ENCODE measurements at places on chromosomes 13 and 19. TPM values are rescaled to one million over a fixed set of nuclear protein-coding genes. Genes with fewer than 3 reads are reported as not detected.
A peak's percentile ranks its signal among the peaks of the same experiment; 100 is the strongest.

DNA sequence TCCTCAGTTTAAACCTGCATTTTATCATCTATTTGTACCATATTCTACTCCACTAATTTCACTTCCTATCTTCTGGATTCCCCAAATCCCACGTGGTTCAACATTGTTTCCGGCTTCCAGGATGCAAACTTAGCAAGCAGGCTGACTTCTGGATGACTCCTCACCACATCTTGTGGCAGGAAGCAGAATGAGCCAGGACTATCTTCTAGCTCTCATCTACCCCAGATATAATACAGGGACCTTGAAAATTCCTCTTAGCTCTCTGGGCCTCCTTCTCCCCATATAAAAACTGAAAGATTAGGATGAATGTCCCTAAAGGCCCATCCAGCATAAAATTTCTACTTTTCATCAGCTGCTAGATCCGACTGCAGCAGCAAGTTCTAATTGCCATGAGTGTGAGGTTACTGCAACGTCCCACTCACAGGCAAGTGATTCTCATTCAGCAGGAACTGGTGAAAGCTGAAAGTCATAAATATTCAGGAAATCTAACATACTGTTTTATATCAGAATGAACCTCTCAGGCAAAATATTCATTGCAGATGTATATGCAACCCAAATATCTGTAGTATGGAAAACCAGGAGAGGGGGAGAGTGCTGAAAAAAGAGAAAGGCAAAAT is 93.4 kb downstream of the KCTD12 start:
- no peak for DNase-seq

GRCh38 chr13:44416301-44416700 is 42.7 kb downstream of the SERP2 start:
- DNase-seq: no peak

- DNase-seq: no peak
These were observed 30.7 kb upstream of the VSTM2B start for GRCh38 chr19:29495091-29495490.

DNA sequence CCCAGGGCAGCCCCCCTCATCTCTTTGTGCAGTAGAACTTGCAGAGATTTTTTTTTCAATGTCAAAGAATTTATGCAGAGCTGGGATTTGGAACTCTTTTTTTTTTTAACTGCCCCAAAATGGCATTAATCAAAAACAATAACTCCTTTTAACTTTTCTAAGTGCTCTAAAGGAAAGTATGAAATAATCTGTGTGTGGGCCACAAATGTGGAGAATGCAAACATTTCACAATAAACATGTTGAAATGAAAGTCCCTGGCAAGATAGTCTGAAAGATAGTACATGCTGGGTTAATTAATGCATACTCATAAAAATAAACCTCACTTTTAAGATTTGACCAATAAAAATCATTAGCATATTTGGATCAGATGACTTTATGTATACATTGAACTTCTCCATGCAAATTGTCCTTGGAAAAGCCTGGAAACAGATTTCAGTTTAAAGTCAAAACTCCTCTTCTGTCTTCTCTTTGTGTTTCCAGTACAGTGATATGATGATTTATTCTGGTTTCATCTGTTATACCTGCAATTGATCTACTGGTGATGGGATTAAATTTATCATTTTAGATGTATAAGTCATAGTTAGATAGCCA is 30.5 kb upstream of the ZNF536 start:
- DNase-seq: peak; percentile 24

RYR1 gene
- 3.7 TPM for polyA plus RNA-seq

All from right lung (tissue), 10 donors.